ENCODE measurements at places on chromosomes 5 and 9. TPM values are rescaled to one million over a fixed set of nuclear protein-coding genes. Genes with fewer than 3 reads are reported as not detected.

The PCA3 gene
- total RNA-seq = not detected

DNA sequence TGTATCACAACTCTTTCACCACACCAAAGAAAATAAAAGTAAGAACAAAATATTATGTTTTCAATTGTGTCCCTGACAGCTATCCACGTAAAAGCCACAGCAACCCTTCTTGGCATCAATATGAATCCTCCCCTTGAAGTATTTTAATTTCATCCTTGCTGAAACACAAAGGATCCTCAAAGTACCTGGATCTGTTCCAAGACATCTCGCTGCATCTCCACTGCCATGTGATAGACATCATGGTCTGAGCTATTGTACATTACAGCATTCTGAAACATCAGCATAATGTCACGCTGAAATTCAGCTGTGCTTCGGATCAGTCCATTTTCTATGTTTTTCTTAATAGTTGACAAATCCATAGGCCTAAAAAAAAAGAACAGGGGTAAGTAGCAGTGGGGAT lies 17.7 kb downstream of the BRD8 start:
- no peak for DNase-seq

The FBXW2 gene
- 64.7 TPM for total RNA-seq

GRCh38 chr5:65876970-65877369 lies 49.4 kb upstream of the ERBIN start:
- DNase-seq = no peak

DNA sequence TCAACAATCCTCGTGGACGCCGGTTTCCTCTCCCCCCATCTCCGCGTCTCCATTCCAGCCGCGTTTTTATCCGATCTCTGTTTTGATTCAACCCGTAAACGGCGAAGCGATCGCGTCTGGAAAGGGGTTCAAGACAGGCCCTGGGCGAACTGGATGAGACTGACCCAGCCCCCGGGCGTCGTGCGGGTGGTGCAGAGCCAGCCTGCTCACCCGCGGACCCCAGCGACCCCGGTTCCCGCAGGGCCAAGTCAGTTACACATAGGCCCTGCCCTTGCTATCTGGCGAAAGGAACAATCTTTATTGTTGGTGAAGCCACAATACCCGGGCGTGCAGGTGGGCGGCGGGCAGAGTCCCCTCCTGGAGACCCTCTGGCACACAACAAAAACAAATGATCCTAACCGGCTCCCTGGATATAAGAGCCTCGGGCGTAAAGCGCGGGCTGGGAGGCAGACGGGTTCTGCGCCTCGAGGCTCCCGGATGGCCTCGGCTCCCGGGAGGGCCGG lies 1.8 kb downstream of the TLX3 start:
- no peak for DNase-seq

The SLC1A1 gene
- total RNA-seq = 0.14 TPM
